Left ventricle myocardium inferior (tissue), 1 donor: ENCODE measurements at places on chromosomes 6 and 20. TPM values are rescaled to one million over a fixed set of nuclear protein-coding genes. Genes with fewer than 3 reads are reported as not detected.
A peak's percentile ranks its signal among the peaks of the same experiment; 100 is the strongest.

DNA sequence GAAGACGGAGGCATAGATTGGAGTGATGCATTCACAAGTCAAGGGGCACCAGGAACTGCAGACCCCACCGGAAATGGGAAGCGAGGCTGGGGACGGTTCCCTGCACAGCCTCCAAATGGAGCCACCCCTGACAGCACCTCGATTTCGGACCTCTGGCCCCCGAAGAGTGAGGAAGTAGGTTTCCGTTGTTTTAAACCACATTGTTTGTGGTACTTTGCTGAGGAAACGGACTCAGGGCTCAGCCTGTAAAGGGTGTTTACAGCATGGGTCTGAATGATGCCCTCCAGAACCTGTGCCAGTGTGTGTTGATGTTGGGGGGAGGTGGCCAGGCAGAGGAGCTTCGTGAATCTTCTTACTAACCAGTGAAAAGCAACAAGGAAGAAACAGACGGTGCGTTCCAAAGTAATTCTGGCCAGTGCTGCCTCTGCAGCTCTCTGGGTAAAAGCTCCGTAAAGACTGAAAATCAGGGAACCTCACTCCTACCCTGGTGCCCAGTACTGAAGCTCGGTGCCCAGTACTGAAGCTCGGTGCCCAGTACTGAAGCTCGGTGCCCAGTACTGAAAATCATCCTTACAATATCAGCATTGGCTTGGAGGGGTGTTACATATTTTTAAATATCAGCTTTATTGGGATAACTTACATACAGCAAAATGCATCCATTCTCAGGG lies 30.1 kb upstream of the CCR6 start:
- H3K4me3 ChIP-seq, result no peak overlapping the region
- no peaks in the 10 kb centered on the region for H3K27me3 ChIP-seq
- no peak for DNase-seq
- no peaks in the 10 kb centered on the region for H3K36me3 ChIP-seq
- peaks cover 14% of the 10 kb centered on the region for H3K4me1 ChIP-seq

Gene C20orf202
- total RNA-seq, result 0.41 TPM

Gene MAS1
- not detected for total RNA-seq

DNA sequence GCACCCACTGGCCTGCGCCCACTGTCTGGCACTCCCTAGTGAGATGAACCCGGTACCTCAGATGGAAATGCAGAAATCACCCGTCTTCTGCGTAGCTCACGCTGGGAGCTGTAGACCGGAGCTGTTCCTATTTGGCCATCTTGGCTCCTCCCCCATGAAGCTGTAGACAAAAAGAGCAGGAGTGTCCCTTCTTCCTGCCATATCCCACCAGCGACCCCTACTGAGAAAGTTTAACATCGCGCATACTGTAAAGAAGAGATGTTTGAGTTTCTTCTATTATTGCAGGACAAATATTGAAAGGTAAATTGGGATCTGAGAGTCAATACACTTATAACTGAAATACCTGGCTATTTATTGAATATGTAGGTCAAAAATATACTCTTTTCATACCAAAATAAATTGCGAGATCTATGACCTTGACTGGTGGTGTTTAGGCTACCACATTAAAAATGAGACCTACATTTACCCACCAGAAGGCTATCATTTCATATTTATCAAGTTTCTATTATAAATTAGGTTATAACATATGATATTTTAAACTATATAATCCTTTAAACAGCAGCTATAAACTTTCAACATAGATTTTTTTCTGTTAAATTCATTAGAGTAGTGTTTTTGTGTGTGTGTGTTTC lies 586.3 kb downstream of the HTR1B start:
- H3K36me3 ChIP-seq, result no peaks in the 10 kb centered on the region
- no peaks in the 10 kb centered on the region for H3K27me3 ChIP-seq
- H3K4me3 ChIP-seq, result peak overlapping the region; percentile 53
- no peaks in the 10 kb centered on the region for H3K4me1 ChIP-seq

DNA sequence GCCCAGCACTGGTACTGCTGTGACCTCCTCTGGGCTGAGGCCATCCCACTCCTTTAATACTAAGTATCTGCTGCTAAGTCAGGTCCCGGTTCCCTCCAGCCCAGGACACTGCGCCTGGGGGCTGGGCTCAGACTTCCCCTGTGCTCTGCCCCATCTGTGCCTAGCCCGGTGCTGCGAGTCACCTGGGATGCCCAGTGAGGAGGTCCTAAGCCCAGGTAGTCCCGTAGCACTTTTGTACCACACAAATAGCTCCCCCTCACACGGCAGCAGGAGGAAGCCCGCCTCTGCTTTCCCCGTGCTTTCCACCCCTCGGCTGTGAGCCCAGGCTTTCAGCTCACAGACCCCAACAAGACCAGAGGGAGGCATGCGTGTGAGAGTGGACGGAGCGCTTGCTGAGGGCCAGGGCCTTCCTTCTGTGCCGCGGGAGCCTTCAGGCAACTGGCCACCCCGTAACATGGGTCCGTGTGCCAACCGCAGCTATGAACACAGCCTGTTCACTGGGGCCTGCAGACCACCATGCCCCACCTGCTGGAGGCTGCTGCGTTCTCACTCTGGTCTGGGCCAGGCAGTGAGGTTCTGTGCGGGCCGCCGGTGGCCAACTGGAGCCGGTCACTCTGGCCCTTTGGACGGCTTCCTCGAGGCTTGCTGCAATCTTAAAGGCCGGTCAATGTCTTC lies 79.9 kb upstream of the MPC1 start:
- no peak overlapping the region for H3K4me3 ChIP-seq
- peaks cover 19% of the 10 kb centered on the region for H3K4me1 ChIP-seq
- DNase-seq, result no peak
- no peak overlapping the region for H3K27ac ChIP-seq
- peaks cover 55% of the 10 kb centered on the region for H3K36me3 ChIP-seq
- no peaks in the 10 kb centered on the region for H3K27me3 ChIP-seq

- H3K4me1 ChIP-seq, result no peaks in the 10 kb centered on the region
- H3K36me3 ChIP-seq, result no peaks in the 10 kb centered on the region
- no peak overlapping the region for H3K27ac ChIP-seq
- DNase-seq, result no peak
These were observed 15.7 kb upstream of the ENPP1 start for GRCh38 chr6:131792091-131792496.

DNA sequence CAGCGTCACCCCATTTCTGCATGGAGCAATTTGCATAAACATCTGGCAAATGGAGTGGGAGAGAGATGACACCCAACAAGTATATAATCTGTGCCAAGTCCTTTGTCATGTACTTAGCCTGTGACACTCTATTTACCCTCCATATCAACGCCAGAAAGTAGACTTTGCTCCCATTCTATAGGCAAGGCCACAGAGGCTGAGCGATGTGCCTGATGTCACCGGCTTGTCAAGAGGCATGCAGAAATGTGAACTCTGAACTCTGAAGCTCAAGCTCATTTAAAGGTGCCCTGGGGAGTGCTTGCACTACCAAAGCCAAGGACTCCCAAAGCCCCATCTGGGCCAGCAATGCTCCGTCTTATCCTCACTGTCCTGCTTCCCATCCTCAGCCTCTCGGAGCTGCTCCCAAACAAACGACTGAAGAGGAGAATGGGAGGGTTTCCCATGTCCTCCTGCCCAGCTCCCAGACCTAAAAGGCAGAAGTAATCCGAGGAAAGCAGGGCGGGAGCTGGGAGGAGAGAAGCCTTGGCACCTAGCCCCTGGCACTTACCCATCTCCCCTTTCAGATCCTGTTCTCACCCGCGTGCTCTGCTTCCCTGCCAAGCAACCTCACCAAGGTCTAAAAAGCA lies 9.2 kb downstream of the CPNE5 start:
- peak; percentile 84 for DNase-seq
- peaks cover 77% of the 10 kb centered on the region for H3K4me1 ChIP-seq
- H3K27me3 ChIP-seq, result no peaks in the 10 kb centered on the region
- H3K36me3 ChIP-seq, result no peaks in the 10 kb centered on the region
- H3K4me3 ChIP-seq, result peak overlapping the region; percentile 9

DNA sequence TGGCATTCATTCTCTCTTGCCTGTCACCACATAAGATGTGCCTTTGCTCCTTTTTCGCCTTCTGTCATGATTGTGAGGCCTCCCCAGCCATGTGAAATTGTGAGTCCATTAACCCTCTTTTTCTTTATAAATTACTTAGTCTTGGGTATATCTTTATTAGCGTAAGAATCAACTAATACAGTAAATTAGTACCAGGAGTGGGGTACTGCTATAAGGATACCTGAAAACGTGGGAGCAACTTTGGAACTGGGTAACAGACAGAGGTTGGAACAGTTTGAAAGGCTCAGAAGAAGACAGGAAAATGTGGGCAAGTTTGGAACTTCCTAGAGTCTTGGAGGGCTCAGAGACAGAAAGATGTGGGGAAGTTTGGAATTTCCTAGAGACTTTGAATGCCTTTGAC lies 46.6 kb downstream of the RNF182 start:
- H3K4me1 ChIP-seq, result no peaks in the 10 kb centered on the region
- DNase-seq, result no peak
- no peaks in the 10 kb centered on the region for H3K36me3 ChIP-seq
- H3K27ac ChIP-seq, result no peak overlapping the region
- peaks cover 7% of the 10 kb centered on the region for H3K27me3 ChIP-seq
- H3K4me3 ChIP-seq, result no peak overlapping the region

DNA sequence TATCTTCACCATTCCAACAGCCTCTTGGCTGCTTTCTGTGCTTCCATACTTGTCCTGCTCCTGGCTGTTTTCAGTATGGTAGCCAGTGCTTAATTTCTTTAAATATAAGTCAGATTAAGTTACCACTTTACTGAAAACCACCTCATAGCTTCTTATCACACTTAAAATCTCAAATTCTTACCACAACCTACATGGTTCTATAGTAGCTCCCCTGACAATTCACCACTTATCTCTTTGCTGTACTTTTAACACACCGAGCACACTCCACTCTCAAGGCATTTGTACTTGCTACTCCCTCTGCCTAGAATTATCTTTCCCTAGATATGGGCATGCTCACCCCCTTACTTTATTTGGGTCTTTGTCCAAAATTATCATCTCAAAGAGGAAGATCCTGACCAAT lies 369.0 kb downstream of the TENT5A start:
- H3K4me3 ChIP-seq, result no peak overlapping the region
- no peak overlapping the region for H3K27ac ChIP-seq
- H3K36me3 ChIP-seq, result no peaks in the 10 kb centered on the region
- no peaks in the 10 kb centered on the region for H3K27me3 ChIP-seq
- no peak for DNase-seq

Gene SIRPB2
- total RNA-seq, result 3.2 TPM
